ENCODE measurements at places on chromosomes 13 and 19.

DNA sequence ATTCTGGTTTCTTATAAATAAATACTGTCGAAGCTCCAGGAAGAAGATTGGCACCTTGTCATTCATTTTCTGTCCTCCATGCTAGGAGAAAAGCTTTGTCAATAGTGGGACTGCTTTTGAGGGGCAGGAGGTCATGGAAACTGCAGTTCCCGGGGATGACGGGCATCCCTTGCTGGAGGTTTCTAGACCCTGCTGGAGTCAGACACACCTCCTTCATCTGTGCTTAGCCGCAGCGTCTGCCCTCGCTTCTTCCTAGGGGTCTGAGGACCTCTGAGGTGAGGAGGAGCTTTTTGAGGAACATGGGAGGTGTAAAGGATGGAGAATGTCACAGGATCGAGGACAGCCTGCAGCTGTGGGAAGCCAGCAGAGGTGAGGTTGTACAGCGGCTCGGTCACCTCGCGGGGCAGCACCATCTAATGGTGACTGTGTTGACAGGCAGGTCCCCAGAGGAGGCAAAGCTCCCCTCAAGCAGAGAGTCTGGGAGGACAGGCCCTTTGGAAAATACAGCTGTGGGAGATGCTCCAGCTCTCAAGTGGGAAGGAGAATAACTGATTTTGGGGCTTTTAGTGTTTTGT, 172.7 kb upstream of the RNF113B start:
- no peak for DNase-seq

DNA sequence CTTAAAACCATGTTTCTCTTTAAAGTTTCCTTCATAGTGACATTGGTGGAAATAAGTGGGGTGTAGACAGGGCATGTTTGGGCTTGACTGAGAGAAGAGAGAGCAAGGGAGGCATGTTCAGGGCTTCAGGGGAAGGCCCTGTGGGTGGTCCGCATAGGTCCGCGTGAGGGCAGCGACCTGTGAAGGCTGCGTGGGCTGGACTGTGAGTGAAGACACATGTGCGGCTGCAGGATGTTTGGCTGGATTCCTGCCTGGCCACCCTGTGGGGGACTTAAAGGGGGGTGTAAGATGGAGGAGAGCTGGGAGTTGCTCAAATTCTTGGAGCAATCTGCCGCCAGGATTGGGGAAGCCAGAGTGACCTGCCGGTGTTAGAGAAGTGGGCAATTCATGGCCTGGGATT, 23.8 kb upstream of the KLF12 start:
- no peak for DNase-seq

- no peak for DNase-seq
Measured at GRCh38 chr19:45409557-45409920, 3.1 kb downstream of the POLR1G start.

DNA sequence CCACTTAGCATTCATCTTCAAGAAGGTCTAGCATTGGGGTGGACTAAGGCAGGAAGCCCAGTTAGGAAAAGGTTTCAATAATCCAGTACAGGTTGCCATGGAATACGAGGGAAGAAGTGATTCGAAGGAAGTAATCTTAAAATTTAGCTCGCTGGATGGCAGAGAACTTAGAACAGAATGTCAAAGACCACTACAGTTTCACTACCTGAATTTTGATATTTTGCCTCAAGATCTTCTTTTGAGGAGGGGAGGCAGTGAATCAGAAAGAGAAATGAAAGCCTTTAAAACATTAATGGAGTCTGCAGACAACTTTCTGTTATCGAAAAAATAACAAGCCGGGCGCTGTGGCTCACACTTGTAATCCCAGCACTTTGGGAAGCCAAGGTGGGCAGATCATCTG, 7.0 kb upstream of the RAB8A start:
- no peak for DNase-seq

- DNase-seq, result no peak
Measured at GRCh38 chr19:7910321-7911161, 4.1 kb upstream of the TGFBR3L start.

- DNase-seq, result no peak
Measured at GRCh38 chr13:74289107-74289506, 154.9 kb upstream of the KLF12 start.

DNA sequence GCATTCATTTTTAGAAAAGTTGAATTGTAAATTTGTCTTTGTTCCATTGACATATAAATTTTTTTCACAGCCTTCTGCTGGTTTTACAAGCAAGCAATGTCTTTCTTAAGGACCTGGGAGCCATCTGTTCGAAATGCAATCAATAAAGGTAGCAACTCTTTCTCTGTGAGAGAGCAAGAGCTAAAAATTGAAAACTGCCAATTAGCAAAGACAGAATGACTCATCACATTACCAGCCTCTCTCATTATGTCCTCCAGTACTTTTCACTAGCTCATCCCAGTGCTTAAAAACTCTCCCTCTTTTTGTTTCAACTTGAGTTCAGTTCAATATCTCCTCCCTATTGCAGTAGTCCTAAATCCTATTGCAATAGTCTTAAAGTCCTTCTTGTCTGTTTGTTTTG, 760.7 kb upstream of the SLITRK6 start:
- no peak for DNase-seq
